ENCODE measurements at places on chromosomes 3 and 15.

DNA sequence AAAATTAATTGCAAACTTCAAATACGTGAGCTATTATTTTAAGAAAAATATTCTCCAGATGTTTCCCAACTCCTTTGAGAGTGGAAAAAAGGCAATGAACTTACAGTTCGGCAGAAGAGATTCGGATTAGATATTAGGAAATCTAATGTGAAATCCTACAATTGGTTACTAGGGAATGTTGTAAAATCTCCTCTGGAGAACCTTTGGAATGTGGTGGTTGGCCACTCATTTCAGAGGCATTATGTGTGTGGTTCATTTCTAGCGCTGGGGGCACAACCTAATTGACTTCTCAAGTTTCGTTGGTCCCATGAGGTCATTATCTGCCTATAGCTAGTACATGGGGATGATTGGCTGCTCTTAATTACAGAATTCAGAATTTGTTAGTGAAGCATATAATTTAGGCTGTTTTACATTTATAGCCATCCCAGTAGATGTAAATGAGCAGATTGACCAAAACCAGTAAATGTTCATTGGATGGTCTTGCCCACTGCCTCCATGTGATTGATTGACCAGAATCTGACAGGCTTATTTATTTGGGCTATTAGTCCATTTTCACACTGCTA is 34.6 kb upstream of the CMSS1 start:
- no peak for DNase-seq

- DNase-seq = no peak
These were observed 174.3 kb upstream of the MBNL1 start for GRCh38 chr3:152094406-152094805.

- no peak for DNase-seq
These were observed 57.9 kb downstream of the APBA2 start for GRCh38 chr15:28943611-28944230.

DNA sequence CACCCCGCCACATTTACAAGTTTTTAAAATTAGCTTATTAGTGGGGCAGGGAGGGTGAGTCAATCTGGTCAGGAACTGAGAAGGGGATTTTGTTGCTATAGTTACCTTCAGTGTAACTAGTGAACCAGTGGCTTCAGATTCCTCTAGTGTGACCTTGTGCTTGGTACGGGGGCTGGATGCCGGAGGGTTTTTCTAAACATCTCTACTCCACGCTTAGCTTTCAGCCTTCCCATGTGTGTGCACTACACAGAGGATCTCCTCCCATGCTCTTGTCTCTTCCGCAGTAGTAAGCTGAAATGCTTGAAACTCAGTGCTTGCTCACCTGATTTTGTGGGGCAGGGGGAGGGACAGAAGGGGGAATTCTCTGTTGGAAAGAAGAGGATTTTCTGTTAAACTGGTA is 67.9 kb upstream of the AKAP13 start:
- no peak for DNase-seq

DNA sequence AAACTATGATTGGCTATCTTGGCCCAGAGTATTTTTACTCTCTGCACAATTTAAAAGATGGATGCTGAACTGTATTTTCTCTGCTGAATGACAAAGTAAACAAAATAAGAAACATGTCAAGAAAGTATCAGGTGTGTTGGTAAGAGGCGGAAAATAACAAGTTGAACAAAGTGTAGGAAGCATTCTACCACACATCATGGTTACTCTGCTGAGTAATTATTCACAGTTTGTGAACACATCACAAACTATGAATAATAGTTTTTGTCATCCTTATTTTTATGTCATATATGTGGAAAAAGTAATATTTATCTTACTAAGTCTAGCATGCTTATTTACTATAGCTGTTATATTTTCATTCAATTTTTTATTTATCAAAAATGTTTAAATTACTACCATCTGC is 229.2 kb downstream of the MBNL1 start:
- DNase-seq = no peak

GRCh38 chr15:57370929-57371328 is 5.4 kb upstream of the CGNL1 start:
- DNase-seq = no peak

DNA sequence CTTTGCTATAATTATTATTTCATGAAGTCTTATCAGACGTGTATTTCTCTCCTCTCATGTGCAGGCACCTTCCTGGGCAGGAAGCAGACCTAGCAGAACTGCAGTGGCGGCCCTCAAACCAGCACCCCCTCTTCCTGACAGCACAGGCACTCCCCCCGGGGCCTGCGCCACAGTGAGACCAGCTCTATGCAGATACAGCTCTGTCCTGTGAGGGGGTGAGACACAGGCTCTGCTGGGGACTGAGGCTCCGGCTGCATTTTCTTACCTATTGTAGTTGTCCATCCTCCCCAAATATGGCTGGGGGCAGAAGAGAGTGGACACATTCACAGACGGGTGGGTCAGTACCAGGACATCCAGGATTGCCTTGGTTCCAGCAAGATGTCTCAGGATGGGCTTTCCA is 5.0 kb downstream of the CISH start:
- no peak for DNase-seq

DNA sequence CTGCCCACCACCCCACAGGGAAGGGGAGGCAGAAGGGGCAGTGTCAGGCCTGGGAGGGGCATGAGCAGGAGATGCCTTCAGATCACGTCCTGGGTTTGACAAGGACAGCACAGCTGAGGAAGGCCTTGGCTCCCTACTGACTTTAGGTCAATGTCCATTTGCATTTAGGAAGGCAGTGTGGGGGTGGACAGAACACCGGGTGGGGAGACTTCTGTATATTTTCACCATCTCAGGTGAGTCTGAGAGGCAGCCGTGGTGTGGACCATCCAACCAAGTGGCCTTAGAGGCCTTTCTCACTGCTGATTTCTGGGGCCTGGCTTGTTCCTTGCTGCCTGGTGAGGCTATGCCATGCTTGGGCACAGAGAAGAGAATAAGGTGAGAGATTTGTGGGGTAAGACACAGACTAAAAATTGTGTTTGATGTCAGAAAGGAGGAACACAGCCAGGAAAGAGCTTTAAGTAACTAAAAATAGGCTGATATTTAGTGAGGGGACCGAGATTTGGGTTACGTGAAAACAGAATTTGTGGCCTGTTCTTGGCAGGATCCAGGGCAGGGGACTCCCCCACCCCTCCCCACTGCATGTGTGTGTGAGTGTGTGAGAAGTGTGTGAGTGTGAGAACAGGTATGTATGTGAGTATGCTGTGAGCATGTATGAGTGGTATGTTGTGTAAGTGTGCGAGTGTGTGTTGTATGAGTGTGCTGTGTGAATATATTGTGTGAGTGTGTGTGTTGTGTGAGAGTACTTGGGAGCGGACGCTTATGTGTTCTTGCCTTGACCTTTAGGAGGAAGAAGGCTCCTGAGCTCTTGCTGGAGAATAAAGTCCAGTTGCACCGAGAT is 11.8 kb upstream of the PLA2G4E start:
- DNase-seq = no peak

- DNase-seq = no peak
These were observed 84.3 kb downstream of the MB21D2 start for GRCh38 chr3:192833177-192833890.

DNA sequence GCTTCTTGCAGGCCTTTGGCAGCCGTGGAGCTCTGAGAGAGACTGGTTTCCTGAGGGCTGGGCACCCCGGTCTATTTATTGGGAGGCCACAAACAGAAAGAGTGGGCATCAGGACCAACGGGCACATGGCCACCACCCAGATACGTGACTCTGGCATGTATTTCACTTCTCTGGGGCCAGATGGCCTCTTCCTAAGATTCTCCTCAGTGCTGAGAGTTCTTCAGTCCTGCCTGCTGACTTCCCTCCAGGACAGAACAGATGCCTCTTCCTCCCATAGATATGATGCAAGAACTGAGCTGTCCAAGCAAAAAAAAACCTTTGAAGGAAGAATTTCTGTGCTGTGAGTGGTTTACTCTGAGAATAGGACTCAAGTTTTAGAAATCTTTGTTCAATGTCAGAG is 107.7 kb downstream of the IGF2BP2 start:
- no peak for DNase-seq

DNA sequence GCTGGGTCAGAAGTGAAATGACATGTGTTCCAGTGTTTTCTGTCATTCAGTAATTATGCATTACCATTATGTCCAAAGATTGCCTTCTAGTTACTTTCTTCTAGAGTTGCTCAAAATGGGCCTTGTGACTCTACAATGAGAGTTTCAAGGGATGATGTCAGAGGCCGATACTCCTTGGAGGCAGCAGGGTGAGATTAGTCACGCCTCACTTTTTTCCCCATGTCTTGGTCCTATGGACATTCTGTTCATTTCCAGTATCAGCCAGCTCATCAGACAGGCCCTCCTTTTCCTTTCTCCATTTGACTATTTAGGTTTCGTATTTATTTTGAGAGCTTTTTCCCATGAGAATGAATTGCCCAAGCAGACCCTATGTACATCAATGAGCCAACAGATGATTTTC is 17.5 kb downstream of the VGLL3 start:
- no peak for DNase-seq

- peak; percentile 70 for DNase-seq
These were observed 91.9 kb downstream of the MB21D2 start for GRCh38 chr3:192825657-192826200.

- no peak for DNase-seq
These were observed 11.4 kb downstream of the ACTC1 start for GRCh38 chr15:34783991-34784390.

DNA sequence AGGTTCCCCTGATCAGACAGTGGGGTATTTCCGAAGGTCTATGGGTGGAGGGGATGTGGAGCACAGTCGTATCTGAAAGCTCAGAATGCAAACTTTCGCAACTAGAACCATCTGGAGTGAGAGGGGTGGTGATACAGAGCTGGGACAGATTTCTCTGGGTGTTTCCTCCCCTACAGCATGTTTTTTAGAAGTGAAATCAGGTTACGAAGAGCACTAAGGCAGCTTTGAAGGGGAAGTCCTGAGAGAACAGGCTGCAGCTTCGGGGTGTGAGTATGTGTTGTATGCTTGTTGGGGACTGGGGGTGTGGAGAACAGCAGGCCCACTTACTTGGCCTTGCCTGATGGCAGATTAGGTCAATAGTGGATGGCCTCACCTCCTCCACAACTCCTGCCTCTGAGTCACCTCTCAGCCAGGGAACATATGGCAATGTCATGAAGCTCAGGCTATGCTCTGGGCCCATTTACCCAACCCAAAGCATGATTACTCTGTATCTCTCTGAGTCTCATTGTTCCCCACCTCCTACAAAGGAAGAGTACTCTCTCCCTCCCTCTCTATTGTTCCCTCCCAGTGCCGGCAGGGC is 107.2 kb upstream of the RASGRP1 start:
- DNase-seq = no peak

- no peak for DNase-seq
These were observed 90.1 kb downstream of the NEK10 start for GRCh38 chr3:27279123-27279522.

- peak; percentile 36 for DNase-seq
These were observed 30.3 kb upstream of the POLG start for GRCh38 chr15:89364741-89365450.

DNA sequence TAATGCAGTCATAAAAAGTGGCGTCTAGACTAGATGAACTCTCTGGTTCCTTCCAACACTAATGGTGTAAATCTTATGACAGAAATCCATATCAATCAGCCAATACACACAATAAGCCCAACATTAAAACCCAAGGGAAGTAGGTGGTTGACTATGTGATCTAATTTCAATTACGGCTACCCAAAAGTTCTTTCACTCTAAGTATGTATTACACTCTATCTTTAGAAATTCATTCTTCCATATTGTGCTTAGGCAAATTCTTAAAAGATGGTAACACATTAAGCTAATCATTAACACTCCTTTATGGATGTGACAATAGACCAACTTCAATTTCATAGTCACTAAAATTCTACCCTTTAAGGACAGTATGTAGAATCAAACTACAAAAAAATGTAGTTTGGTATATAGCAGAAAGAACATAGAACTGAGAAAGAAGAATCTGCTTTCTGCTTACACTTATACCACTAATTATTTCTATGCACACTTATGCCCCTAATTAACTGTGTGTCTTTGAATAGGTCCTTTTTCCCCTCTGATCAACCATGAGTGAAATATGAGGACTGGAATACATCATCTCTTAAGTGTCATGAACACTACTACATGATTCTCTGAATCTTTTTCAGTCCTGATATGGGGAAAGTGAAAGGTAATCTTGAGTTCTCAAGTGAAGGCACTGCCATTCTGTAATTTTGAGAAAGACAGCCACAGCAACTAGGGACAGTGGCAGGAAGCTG is 557.6 kb downstream of the IGSF11 start:
- DNase-seq = no peak

GRCh38 chr15:63492541-63493077 is 11.8 kb upstream of the USP3 start:
- no peak for DNase-seq

DNA sequence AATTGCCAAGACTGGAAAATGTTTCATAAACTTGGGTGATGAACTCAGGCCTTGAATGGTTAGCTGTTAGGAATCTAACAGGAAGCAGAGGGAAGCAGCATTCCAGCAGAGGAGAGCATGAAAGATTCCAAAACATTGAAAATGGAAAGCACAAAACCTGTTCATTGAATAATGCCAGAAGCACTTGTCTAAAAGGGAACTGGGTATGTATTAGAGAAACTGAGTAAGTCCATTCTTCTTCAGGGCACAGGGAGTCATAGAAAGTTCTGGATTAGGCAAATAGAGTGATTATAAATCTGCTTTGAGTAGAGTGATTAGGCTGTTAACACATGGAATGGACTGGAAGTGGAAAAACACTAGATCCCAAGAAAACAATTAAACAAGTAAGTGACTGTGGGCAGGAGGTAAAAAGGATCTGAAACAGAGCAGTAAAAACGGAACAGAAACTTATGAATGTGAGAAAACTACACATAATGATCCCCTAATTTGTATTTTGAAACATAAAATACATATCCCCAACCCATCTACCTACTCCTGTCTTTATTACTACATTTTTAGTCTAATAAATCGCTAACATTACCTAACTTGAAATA is 343.4 kb downstream of the TBC1D5 start:
- DNase-seq = no peak

- no peak for DNase-seq
These were observed 49.6 kb downstream of the PARP14 start for GRCh38 chr3:122730240-122730639.
